Neural crest cell (in vitro differentiated cells): ENCODE measurements at places on chromosomes 2 and 18. TPM values are rescaled to one million over a fixed set of nuclear protein-coding genes. Genes with fewer than 3 reads are reported as not detected.
A peak's percentile ranks its signal among the peaks of the same experiment; 100 is the strongest.

DNA sequence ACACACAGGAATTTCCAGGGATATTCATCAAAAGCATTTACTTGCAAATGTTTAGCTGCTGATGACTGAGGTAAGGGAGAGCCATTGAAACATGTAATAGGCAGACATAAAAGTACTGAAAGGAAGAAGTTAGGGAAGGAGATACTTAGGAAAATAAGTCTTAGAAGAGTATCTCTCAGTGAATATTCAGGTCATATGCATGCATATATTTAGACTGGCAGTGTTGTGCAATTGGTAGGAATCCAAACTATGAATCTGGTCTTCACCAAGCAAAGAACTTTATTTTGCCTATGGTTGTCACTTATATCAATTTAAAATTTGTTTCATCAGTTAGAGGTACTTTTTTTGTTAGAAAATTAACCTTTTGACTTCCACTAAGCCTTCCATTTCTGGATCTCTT is 1490.7 kb downstream of the SUCLG1 start:
- DNase-seq, result no peak
- H3K4me1 ChIP-seq, result no peaks in the 10 kb centered on the region
- H3K27me3 ChIP-seq, result no peaks in the 10 kb centered on the region
- H3K4me3 ChIP-seq, result no peak overlapping the region

DNA sequence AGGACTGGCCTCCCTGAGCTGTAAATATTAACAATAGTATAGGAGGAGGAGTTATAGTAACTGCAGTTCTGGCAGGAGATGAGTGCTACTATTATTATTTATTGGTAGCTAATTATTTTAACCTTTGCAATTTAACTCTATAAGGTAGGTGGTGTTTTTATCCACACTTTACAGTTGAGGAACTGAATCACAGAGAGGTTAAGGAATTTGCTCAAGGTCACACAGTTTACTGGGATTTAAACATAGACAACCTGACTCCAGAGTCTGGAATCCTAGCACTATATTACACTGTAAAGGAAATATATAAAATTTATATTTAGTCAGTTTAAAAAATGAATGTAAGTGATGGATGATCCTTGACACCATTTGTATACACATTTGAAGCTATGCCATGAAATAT is 2.1 kb downstream of the ERICH2 start:
- no peak for DNase-seq
- H3K4me3 ChIP-seq, result peak overlapping the region; percentile 91
- peaks cover 13% of the 10 kb centered on the region for H3K4me1 ChIP-seq
- H3K27me3 ChIP-seq, result peaks cover 28% of the 10 kb centered on the region
- no peaks in the 10 kb centered on the region for H3K36me3 ChIP-seq
- H3K27ac ChIP-seq, result no peak overlapping the region

- no peaks in the 10 kb centered on the region for H3K27me3 ChIP-seq
- no peak overlapping the region for H3K4me3 ChIP-seq
- peaks cover 29% of the 10 kb centered on the region for H3K4me1 ChIP-seq
- DNase-seq, result no peak
These were observed 190.4 kb downstream of the LAMA1 start for GRCh38 chr18:6927153-6927552.

Gene ASB18
- not detected in 2 replicates for total RNA-seq

GRCh38 chr2:236553522-236553921 is 16.1 kb upstream of the ACKR3 start:
- H3K4me3 ChIP-seq, result no peak overlapping the region
- no peak for DNase-seq
- H3K36me3 ChIP-seq, result no peaks in the 10 kb centered on the region

Gene CCDC195
- not detected in 2 replicates for total RNA-seq

- H3K27me3 ChIP-seq, result no peaks in the 10 kb centered on the region
- no peaks in the 10 kb centered on the region for H3K36me3 ChIP-seq
- H3K4me1 ChIP-seq, result no peaks in the 10 kb centered on the region
- H3K27ac ChIP-seq, result no peak overlapping the region
These were observed 34.8 kb upstream of the ITGAV start for GRCh38 chr2:186554850-186555671.

DNA sequence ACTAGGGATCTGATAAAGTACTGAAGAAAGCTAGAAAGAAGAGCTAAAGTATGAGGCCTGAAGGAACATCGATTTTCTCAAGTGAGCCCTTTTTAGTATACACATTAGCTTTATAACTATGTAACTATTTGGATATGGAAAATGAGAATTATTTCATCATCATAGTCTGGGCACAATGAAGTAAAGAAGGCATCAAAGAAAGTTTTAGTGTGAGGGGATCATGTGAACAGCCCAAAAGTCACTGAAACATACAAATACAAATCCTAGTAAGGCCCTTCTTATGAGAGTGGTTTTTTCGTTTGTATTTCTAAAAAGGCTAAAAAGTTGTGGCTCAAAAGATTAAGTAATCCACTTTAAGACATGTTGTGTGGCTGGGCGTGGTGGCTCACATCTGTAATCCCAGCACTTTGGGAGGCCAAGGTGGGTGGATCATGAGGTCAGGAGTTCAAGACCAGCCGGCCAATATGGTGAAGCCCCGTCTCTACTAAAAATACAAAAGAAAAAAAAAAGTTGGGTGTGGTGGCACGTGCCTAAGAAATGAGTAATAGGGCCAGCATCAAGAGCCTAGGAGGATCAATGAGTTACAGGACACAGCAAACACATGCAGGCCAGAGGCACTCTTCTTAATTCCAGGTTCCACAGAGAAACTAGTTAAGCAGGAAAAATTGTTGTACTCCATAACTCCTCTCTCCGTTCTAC is 61.9 kb downstream of the PUM2 start:
- H3K36me3 ChIP-seq, result peaks cover 7% of the 10 kb centered on the region
- H3K4me3 ChIP-seq, result no peak overlapping the region
- H3K4me1 ChIP-seq, result peaks cover 7% of the 10 kb centered on the region
- no peaks in the 10 kb centered on the region for H3K27me3 ChIP-seq
